ENCODE measurements at places on chromosomes 2 and 18.

- no peak for DNase-seq
Measured at GRCh38 chr18:79381811-79382311, 13.9 kb upstream of the NFATC1 start.

DNA sequence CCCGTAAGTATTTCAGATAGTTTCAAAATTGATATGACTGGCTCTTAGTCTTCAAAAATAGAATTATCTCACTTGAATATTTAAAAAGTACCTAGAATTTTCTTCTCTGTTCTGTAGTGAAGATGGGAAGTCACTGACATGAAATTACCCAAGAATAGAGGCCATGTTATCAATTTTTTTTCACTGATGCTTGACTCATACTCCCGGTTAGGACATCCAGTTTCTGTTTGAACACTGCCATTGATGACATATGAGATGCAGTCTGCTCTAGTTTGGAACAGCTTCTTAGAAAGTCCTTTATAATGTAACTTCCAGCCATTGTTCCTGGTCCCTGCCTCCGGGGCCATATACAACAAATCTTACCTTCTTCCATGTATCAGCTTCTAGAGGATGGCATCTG lies 26.0 kb downstream of the MAP3K20 start:
- DNase-seq = no peak

DNA sequence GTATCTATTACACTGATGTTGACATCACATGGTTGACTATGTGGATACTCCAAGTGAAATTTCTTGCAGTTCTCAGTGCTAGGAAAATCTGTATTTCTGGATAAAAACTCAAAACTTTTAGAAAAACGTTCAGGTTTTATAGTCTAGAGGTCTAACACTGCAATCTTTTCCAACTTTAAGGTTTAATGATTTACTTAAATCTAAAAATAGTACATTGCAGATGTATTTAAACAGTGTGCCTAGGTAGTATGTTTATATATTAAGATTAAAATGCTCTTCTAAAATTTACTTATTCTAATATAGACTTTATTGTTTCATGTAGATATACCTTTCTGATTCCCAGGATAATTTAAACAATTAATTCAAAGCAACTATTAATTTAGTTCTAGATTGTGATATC lies 98.3 kb downstream of the SH3YL1 start:
- no peak for DNase-seq

DNA sequence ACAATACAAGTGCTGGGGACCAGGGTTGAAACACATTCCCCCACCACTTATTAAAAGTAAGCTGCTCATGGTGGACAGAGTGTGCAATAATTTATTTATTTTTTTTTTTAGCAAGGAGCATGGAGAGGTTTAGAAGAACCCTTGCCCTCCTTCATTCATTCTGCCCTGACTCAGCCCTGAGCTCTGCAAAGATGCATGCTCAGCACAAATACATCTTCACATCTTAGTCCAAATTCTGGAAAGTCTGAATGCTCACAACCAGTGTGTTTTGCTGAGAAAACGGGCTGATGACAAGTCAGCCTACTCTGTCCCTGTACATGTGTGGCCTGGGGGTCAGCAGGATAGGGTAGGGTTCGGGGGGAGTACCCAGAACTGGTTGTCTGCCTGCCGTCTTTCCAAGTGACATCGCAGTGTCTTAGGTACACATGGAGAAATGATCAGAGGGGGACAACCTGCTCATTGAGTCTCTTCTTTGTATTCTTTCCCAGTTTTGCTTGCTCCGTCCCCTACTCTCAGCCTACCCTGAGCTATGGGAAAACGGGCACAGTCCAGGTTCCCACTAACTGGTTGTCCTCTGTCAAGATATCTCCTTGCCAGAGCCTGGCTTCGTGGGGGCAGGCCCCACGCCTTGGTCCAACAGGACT lies 76.4 kb downstream of the ADD2 start:
- DNase-seq = no peak

DNA sequence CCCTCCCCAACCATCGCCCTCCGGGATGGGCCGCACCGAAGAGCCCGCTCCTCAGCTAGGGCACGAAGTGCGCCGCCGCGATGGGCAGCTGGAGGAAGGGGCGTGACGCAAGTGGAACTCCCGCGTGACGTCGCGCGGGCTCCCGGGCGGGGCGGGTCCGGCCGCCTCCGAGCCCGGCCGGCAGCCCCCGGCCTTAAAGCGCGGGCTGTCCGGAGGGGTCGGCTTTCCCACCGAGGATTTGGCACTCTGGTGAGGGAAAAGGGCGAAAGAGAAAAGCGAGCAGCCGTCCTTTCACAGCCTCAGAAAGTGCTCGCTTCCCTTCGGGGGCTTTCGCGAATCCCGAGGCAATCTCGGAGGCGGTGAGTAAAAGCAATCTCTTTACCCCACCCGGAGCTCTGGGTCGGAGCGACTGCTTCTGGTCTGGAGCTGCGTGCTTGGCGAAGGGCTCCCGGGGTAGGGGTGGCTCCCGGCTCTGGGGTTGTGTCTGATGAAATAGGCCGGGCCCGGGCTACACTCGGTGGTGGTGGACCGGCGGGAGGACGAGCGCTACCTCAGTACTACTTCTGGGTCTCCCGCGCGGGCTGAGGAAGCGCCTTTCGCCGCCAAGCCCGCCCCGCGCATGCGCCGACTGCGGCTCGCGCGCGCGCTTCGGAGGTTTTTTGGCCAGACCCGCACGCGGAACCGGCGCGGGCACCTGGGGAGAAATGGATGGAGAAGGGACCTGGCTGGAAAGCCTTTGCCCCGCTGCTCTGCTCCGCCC lies at the start of gene RBBP8:
Gene RBBP8, plus strand, starts transcription at position 123 of the 760 bp plus-strand sequence. CDS start 3,524 bp downstream, outside the sequence.
- DNase-seq = peak; percentile 56

- DNase-seq = no peak
Measured at GRCh38 chr18:50829644-50830043, 9.8 kb upstream of the MRO start.

DNA sequence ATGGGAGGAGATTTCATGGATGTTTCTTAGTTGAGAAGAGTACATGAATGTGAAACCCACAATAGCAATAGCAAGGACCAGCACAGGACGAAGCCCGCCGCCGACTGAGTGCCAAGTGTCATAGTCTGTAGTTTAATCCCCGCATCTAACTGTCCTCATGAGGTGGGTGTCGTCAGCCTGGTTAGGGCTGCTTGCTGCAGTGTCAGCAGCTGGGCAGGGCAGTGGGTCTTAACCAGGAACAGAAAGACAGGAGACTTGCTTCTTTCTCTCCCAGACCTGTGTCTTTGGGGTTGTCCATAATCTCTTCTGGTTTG lies 146.6 kb downstream of the VAPA start:
- DNase-seq = no peak

- no peak for DNase-seq
Measured at GRCh38 chr2:70944111-70944690, 8.5 kb downstream of the ATP6V1B1 start.

- DNase-seq = no peak
Measured at GRCh38 chr18:48589797-48590519, 51.1 kb downstream of the CTIF start.

DNA sequence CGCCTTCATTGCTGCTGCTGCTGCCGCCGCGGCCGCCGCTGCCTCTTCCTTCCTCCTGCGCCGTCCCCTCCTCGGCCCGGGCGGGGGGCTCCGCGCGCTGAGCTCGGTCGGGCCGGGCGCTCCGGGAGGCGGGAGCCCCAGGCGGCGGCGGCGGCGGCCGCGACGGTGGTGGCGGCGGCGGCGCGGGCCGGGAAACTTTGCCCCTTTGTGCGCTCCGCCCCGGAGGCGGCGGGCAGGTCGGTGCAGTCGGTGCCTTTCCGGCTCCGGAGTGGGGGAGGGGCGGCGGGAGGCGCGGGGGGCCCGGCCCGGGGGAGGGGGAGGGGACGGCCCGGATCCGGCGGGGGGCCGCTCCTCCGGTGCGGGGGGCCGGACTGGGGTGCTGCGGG lies 205 bp downstream of the TET3 start:
- DNase-seq = peak; percentile 50

DNA sequence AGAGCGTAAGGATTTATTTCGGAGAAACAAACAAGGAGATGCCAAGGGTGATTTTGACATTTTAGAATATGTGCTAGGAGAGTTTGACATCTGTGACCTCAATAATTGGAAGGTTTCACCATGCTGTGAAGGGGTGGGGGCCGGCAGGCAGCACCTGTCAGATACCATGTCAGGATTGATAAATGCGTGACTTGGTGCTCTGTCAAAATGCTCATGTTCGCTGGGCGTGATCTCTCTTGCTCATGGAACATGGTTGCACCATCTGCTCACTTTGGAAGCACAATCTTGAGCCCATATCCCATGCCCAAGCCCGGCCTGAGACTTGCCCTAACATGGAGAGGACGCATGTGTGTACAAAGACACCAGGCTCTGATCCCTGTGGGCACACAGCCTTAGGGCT lies 347.6 kb downstream of the RNF144A start:
- DNase-seq = no peak

DNA sequence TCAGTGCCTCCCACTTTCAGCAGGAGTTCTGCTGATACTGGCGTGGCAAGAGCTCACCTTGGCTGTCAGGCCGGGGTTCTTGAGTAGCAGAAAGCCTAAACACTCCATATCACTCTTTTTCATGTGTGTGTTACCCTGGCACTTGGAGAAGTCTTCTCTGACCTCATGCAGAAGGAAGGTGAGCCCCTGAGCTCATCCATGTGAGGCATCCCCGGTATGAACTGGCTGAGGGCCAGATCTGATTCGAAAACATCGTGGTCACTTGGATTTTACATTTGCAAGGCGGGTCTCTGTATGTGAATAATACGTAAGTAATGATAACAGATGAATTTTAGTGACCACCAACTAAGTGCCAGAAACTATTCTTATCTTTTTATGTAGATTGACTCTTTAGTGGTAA lies 93.6 kb downstream of the RAPGEF4 start:
- no peak for DNase-seq

DNA sequence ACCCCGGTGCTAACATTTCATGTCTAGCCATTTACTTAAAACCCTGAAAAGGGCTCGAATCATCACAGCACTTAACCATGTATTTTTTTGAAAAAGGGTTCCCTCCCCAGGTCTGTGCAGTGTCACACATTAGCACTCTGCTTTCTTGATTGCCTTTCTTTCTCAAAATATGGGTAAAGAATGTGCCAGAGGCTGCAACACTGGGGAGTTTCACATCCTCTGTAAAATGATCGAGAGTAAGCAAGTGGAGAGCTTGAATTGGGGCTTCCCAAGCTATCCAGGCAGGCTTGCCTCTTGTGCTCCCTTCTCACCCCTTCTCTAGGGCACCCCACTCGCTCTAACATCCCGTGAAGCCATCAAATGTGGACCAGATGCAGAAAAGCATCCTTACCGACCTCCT lies 177.0 kb upstream of the CCDC68 start:
- no peak for DNase-seq

GRCh38 chr2:64943387-64944150 lies 45.6 kb upstream of the SLC1A4 start:
- no peak for DNase-seq

DNA sequence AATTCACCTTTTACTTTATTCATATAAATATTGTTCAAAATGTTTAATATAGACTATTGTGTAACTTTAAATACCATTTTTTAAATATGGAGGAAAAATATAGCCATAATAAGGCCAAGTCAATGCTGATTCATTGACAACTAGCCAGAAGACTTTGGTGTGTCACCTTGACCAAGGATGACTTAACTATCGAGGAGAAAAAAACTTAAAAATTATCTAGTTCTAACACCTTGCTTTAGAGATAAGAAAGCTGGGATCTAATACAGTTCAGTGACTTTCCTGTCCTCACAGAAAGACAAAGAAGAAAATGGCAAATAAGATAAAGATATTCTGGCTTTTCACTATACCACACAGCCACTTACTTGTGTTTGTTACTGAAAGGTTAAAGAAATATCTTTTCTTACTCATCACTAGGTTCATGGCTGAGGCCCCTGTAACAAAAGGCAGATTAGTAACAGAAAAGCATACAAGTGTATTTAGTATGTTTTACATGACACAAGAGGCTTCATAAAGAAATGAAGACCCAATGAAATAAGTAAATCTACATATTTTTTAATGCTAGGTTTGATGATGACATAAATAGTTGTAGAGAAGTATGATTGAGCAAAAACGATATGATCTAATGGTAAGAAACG lies 65.9 kb upstream of the LRRTM1 start:
- peak; percentile 29 for DNase-seq

DNA sequence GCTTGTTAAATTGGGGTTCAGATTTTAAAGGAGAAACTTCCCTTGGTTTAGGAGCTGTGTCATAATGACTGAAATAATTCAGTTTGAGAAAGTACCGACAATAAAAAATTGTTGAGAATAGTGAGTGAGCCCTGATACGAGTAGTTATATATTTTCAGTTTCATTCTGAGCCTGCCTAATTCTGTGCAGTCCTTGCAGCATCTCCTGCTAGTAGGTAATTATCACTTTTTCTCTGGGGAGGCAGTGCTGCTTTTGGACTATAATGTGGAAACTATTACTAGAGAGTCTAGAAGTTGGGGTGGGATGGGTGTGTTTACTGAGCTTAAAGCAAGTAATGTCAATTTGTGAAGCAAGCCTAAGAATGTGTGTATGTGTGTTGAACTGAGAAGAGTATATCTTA lies 21.7 kb downstream of the ZNF638 start:
- no peak for DNase-seq

DNA sequence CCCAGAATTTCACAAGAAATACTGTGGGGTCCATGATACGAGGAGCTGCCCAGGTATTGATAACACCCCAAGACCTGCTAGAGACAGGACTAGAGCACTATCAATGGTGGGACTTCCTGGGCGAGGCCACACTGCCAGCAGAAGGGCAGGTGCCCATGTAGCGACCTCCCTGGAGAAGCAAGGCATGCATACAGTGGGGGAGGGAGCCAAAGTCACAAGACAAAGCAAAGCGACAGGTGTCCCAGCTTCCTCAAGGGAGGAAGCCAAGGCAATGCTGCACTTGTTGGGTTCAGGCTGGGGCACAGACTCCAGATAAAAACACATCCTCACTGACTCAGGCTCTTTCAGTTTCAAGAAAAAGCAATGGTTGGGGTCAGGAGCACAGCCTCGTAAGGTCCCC lies 7.5 kb downstream of the CD207 start:
- DNase-seq = no peak

- DNase-seq = no peak
Measured at GRCh38 chr2:190849774-190850173, 30.8 kb upstream of the GLS start.

- no peak for DNase-seq
Measured at GRCh38 chr18:54916507-54916906, 42.8 kb downstream of the CCDC68 start.

DNA sequence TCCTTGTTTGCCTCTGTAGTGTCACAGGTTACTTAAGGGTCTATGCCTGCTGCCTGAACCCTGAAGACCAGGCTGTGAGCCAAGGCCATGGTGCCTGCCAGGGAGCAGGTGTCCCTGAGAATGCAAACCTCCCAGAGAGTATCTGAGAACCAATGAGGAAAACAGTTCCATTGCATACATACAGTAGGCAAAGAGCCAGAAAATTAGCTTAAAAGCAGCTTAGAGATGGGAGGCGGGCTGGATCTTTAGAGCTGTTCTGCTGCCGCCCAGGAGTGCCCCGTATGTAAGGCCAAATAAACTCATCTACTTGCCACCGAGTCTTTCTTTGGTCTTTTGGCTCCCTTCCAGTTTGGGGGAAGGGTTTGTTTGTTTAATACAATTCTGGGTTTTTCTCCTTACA lies 327.9 kb downstream of the CLIP4 start:
- DNase-seq = no peak

GRCh38 chr2:202065876-202066275 lies 7.2 kb upstream of the KIAA2012 start:
- no peak for DNase-seq
